ENCODE measurements at places on chromosomes 16 and 17.

DNA sequence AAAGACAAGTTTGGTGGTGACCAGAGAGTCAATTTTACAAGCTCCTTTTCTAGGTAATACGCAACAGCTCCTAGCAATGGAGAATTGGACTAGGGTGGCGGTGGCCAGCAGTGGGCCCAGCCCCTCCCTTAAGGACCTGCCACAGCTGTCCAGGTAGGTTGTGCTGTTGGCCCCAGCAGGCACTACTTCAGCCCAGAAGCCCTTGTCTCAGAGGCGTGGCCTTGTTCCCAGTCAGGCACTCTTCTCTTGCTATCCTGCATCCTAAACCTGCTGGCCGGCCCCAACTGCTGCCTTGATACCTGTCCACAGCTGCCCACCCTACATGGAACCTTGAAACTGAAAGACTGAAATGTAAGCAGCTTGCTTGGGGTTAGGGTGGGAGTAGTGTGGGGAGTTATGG lies 989 bp upstream of the GALK1 start:
- no peak for DNase-seq

DNA sequence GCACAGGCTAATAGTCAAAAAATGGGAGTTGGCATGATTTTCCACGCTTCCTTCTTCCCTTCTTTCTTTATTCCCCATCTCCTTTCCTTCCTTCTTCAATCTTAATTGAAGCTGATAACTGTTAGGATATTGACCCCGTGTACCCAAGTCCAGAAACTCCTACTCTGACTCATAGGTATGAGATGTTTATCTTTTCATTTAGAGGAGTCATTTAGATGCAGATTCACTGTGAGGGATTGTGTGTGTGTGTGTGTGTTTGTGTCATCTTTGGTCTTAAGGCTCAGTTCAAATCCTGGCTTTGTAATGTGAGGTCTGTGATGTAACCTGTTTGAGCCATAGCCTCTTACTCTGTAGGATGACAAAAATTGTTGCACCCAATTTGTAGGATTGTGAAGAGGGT lies 332.0 kb upstream of the MAF start:
- no peak for DNase-seq

GRCh38 chr16:53121043-53121620 lies 66.3 kb downstream of the CHD9 start:
- DNase-seq = no peak

- no peak for DNase-seq
Measured at GRCh38 chr17:48690655-48691054, 31.7 kb downstream of the PRAC1 start.

GRCh38 chr17:42578282-42578869 lies 847 bp upstream of the PSMC3IP start:
- no peak for DNase-seq
